EH (cell line): ENCODE measurements at places on chromosomes 11 and 22.

DNA sequence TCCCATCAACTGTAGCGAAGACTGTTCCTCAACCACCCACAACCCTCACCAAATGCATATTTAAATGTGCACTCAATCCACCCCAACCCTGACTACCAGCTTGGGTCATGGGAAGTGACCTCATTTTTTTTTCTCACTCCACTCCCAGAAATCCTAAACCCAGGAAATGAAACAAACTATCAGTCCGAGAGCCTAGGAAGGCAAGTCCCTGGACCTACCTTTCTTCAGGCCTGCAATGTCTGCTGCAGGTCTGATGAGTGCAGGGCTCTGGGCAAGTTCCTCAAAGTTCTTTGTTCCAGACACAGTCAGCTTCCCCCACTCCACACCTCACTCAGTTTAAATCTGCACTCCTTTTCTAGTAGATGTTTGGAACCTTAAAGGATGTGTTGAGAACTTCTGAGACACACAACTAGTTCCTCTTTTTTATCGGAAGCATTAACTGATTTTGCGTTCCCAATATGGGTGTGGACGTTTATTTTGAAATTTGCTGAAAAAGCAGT, at the start of gene MS4A4E:
Gene MS4A4E, minus strand, starts transcription at position 398 of the 500 bp plus-strand sequence. CDS start 13,082 bp downstream, outside the sequence.
- no peak for DNase-seq

GRCh38 chr11:59151761-59152160, 9.1 kb downstream of the FAM111A start:
- DNase-seq = no peak

DNA sequence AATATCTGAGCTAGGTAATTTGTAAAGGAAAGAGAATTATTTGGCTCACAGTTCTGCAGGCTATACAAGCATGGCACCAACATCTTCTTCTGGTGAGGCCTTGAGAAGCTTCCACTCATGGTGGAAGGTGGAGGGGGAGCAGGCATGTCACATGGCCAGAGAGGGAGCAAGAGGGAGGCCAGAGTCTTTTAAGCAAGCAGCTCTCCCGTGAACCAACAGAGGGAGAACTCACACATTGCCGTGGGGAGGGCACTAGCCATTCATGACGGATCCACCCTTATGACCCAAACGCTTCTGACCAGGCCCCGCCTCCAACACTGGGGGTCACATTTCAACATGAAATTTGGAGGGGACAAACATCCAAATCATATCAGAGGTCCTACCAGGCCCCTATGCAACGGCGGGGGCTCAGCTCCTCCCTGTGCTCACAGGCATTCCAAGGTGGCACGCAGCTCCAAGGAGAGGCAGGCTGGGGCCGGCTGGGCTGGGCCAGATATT, 4.6 kb downstream of the C11orf96 start:
- DNase-seq = peak; percentile 55

DNA sequence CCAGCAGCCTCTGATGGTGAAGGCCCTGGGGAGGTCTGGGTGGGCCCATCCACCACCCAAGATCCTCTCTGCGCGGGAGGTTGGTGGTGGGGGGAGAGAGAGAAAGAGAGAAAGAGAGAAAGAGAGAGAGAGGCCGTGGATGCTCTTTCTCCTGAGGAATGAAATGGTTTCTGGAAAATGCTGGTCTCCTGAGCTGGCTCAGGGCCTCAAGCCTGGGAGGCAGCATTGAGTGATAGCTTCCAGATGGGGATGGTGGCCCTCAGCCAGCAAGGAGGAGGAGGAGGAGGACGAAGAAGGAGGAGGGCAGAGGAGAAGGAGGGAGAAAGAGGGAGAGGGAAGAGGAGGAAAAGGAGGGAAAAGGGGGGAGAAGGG, 4.6 kb downstream of the TSPAN32 start:
- peak; percentile 94 for DNase-seq

DNA sequence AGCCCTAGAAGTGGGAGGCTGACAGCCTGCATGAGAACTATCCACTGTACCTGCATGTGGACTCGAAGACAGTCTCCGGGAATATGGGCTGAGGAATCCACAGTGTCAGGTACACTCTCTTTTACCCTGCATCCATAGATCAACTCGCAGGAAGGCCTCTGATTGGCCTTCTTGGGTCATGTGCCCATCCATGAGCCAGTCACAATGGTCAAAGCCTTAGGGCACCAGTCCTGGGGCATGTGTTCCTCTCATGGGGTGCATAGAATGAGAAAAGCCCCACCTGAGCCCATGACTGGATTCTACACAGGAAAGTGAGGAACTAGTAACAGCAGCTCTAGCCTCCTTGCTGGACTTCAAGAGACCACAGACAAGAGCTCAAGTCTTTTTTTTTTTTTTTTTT, 10.6 kb downstream of the ART1 start:
- DNase-seq = no peak

- DNase-seq = peak; percentile 43
Measured at GRCh38 chr11:16809886-16810668, 71.6 kb downstream of the C11orf58 start.

GRCh38 chr11:119368121-119369034, 13.1 kb downstream of the USP2 start:
- DNase-seq = peak; percentile 42

GRCh38 chr11:13970986-13971385, 8.5 kb downstream of the SPON1 start:
- peak; percentile 22 for DNase-seq

- no peak for DNase-seq
Measured at GRCh38 chr11:82683029-82683428, 50.6 kb downstream of the FAM181B start.

- DNase-seq = peak; percentile 37
Measured at GRCh38 chr11:109552376-109552775, 130.4 kb downstream of the C11orf87 start.

- no peak for DNase-seq
Measured at GRCh38 chr22:23754980-23755636, 883 bp upstream of the VPREB3 start.

GRCh38 chr11:84720706-84721402, 906.3 kb downstream of the DLG2 start:
- peak; percentile 3 for DNase-seq

GRCh38 chr11:107272561-107272960, 185.1 kb downstream of the CWF19L2 start:
- DNase-seq = no peak

DNA sequence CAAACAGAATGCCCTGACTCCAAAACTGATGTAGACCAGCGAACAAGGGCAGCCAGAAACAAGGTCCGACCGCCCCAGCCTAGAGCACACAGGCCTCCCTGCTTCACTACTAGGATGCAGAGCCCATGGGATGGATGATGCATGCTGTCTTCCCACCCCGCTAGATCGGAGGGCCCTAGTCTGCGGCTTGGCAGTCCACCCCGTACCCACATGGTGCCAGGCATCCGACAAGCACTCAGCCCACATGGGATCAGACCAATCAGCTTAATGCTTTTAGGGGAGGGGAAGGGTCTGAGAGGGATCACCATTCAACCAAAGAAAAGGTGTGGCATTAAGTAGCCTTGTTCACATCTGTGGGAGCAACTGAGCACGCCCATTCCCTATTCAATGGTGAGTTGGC, 30.6 kb downstream of the PISD start:
- no peak for DNase-seq

GRCh38 chr11:68763926-68764657, 12.8 kb upstream of the TESMIN start:
- DNase-seq = no peak

GRCh38 chr11:126358763-126359160, 3.3 kb downstream of the ST3GAL4 start:
- DNase-seq = no peak

- DNase-seq = no peak
Measured at GRCh38 chr11:119691020-119691666, 37.9 kb downstream of the NECTIN1 start.

GRCh38 chr11:12860827-12861226, 148.3 kb upstream of the RASSF10 start:
- peak; percentile 66 for DNase-seq

GRCh38 chr22:30628491-30628890, 7.1 kb upstream of the SLC35E4 start:
- DNase-seq = no peak

GRCh38 chr11:115617767-115618166, 113.6 kb upstream of the CADM1 start:
- no peak for DNase-seq

DNA sequence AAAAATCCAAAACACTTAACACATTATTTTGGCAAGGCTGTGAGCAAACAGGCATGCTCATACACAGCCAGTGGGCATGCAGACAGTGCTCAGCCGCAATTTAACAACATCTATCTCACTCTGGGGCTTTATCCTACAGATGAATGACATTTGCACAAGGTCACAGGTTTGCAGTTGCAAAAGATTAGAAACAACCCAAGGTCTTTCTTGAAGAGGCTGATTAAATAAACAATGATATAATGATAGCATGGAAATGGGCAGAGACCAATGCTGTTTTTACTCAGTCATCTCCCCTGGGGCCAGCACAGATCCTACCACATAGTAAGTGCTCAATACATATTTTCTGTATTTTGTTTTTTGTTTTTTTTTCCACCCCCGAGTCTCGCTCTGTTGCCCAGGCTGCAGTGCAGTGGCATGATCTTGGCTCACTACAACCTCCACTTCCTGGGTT, 9.4 kb downstream of the A4GALT start:
- DNase-seq = peak; percentile 34

DNA sequence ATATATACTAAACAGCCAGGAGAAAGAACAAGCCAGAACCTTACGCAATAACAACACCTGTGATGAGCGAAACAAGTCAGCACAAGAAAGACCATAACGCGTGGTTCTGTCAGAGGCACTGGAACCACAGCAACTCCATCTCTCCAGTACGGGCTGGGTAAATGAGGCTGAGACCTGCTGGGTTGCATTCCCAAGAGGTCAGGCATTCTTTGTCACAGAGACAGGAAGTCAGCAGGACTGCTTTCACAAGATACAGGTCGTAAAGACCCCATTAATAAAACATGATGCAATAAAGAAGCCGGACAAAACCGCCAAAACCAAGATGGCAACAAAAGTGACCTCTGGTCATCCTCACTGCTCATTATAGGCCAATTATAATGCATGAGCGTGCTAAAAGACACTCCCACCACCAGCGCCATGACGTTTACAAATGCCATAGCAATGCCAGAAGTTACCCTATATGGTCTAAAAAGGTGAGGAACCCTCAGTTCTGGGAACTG, 21.7 kb downstream of the TPST2 start:
- peak; percentile 84 for DNase-seq

- no peak for DNase-seq
Measured at GRCh38 chr11:77519847-77520246, 46.0 kb upstream of the PAK1 start.
